Stimulated activated CD8-positive, alpha-beta memory T cell treated with anti-CD3 and anti-CD28 coated beads, Interleukin-4, amount 100 ng/mL, for 4 hours (primary cell): ENCODE measurements at places on chromosomes 1 and 21.

DNA sequence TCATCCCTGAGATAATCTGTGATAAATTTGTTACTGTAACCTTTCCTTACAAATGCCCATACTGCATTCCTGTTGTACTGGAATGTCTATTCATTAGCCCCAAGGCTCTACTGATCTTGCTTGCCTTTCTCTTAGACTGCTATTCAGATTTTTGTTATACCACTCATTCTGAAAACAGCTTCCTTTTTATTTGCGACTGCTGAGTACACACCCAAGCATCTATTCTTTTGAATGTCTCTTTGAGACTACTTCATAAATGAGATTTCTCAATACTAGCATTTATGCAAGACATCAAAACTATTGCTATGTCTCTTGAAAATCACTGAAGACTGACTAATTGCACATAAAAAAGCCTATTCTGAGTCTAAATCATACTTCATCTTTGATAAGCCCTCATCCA lies 38.6 kb downstream of the DENND1B start:
- no peak for DNase-seq

DNA sequence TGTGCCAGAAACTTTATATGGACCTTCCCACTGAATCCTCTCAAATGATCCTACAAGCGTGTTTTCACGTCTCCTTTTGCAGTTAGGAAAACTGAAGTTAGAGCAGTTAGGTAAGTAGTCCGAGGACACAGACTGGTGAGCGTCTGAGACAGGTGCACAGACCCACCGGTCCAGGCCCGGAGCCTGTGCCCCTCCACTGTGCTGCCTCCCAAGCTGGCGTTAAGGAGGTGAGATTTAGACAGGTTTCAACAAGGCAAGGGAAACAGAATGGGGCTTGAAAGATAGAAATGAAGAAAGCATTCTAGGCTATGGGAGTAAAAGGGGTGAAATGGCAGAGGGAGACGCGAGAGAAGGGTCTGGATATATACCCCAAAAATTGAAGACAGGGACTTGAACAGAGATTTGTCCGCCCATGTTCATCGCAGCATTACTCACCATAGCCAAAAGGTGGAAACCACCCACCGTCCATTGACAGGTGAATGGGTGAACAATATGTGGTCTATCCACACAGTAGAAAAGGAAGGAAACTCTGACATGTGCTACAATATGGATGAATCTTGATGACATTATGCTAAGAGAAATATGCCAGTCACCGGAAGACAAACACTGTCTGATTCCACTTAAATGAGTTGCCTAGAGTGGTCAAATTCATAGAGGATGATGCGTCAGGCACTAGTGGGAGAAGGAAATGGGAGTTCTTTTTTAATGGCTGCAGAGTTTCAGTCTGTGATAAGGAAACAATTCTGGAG lies 15.7 kb upstream of the PKP1 start:
- no peak for DNase-seq

DNA sequence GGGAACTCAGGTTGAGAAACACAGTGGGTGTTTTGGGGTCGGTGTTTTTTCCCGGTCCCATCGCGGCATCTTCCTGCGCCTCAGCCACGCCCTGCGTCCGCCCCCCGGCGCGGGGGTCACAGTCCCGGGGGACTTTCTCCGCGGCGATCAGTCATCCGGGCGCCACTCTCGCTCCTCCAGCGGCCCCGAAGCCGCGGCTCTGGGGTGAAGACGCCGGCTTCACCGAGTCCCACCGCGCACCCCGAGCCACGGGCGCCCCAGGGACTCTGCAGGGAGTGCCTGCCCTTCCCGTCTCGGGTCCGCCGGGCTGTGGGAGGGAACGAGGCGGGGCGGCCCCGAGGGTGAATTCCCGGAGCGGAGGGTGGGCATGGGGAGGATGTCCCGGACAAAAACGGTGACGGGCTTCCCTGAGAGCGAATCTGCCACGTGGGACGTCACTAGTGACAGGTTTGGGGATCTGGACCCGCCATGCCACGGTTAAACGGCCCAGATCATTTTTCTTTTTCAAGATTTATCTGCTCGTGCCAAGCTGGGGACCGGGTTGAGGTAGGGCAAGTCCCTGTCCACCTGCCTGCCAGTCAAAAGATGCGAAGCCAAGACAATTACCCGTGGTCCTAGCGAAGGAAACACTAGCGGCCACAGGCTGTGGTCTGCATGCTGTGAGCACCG lies 717 bp upstream of the BATF3 start:
- peak; percentile 29 for DNase-seq

GRCh38 chr1:30134466-30135217 lies 588.7 kb downstream of the MATN1 start:
- no peak for DNase-seq
